ENCODE measurements at places on chromosomes 4 and X.

DNA sequence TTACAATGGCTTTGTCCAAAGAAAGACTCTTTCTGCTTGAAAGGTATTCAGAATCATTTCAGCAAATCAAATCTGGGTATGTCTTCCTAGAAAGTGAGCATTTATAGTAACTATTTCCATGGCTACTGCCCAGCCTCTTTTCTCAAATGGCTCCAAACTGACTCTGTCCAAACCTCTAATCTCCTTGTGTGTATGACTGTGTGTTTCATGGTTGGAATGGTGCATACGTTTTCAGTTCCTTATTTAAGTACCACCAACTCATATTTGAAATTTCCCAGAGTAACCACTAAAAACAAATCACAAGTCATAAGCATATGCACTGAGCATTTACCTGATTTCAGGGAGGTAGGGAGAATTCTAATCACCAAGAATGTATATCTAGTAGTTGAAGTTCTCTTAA is 106.0 kb downstream of the TMEM144 start:
- DNase-seq: no peak

GRCh38 chrX:22203186-22203585 is 69.5 kb upstream of the CBLL2 start:
- no peak for DNase-seq

GRCh38 chr4:1855333-1856070 is 454 bp downstream of the LETM1 start:
- DNase-seq: peak; percentile 41

GRCh38 chr4:70992391-70992881 is 1.0 kb upstream of the DCK start:
- DNase-seq: no peak

- no peak for DNase-seq
Observed at GRCh38 chr4:83305187-83305586, 20.6 kb upstream of the COQ2 start.

DNA sequence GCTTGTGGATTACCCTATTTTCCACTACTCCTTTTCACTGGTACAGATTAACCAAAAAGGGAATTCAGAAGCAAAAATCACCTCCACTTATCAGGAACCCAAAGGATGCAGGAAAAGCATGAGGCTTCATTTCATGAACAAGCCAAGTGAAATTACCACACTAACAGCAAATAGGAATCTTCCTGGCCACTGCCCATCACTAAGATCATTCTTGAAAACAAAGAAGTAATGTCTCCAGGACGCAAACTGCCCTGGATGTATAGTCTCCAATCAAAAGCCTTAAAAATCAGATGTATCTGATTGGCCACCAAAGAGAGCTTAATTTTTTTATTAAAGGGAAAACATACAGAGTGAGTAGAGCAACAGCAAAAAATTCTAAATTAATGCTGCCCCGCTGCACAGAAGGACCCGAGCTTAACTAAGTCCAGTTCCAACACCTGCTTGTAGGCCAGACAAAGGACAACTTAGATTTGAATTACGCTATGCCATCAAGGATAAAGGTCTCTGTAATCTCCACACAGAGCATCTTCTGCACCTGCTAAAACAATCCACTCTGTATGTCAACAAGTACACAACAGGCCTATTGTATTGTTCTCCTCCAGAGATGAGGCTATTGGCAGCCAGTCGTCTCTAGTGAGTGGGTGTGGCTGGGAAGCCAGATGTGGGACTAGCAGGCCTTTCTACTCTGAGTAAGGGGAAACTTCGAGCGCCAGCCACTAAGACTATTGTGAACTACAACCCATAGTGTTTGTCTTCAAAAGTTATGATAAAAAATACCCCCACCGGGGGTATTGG is 12.4 kb downstream of the ZDHHC9 start:
- no peak for DNase-seq

- no peak for DNase-seq
Observed at GRCh38 chrX:153684467-153685155, 3.1 kb upstream of the SLC6A8 start.

GRCh38 chrX:9662148-9662547 is 103.5 kb downstream of the GPR143 start:
- DNase-seq: no peak

GRCh38 chr4:101958547-101958946 is 168.0 kb downstream of the BANK1 start:
- no peak for DNase-seq

DNA sequence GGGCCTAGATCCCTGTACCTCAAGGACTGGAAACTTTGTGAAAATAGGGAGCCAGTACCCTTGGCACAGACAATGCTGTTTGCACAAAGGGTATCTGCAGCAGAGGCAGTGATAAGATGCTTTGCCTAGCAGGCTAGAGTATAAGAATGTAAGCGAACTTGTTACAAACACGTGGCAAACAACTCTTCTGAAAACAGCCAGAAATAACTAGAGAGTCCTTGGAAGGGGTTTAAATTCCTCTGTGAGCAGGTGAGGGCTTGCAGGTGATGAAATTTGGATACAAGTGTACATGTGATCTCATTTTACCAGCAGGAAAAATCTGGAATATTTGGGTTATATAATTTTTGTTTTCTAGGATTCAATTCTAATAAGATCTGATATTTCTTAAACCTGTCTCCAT is 18.6 kb upstream of the ACSL4 start:
- no peak for DNase-seq

- DNase-seq: no peak
Observed at GRCh38 chr4:165504184-165504583, 125.4 kb downstream of the CPE start.

DNA sequence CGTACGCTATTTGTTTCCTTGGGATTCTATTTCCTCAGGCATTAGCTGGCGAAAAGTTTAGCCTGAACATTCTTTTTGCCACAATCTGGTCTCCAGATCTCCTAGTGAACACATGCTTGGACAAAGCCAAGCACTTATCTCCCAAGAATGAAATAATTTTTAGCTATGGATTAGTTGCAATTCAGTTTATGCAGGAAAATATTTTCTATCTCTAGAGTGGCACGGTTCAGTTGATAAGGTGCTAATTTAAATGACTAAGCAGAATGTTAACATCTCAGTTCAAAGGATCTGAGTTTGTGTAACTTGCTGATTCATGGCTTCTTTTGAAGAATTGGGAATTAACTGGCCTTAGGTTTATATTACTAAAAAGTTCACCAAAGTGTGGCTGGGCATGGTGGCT is 58.1 kb upstream of the JADE1 start:
- DNase-seq: no peak

GRCh38 chr4:38489011-38489861 is 174.8 kb upstream of the KLF3 start:
- DNase-seq: no peak

- DNase-seq: no peak
Observed at GRCh38 chr4:188892837-188893236, 753.6 kb downstream of the TRIML1 start.

DNA sequence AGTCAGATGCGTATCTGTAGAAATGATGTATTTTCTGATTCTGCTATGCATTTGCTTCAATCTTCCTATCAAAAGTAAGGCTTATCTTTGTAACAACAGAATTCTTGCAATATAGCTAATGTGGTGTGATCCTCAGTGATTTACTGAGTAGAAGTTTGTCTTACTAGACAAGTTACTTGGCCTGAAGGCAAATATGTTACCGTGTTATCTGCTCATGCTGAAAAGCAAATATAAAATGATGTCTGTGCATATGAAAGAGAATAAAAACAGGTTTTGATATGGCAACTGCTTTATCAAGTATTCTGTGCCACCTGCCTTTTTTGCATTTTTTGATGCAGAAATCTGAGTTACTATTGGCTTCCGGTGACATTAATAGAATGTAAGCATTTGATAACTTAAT is 92.6 kb downstream of the TIGD2 start:
- no peak for DNase-seq

GRCh38 chr4:186634591-186635128 is 79.3 kb upstream of the MTNR1A start:
- no peak for DNase-seq

- no peak for DNase-seq
Observed at GRCh38 chr4:17846266-17846665, 35.5 kb downstream of the NCAPG start.

GRCh38 chrX:129262912-129263311 is 260.4 kb downstream of the SMARCA1 start:
- no peak for DNase-seq

- DNase-seq: no peak
Observed at GRCh38 chrX:134741746-134742145, 83.5 kb upstream of the PLAC1 start.

DNA sequence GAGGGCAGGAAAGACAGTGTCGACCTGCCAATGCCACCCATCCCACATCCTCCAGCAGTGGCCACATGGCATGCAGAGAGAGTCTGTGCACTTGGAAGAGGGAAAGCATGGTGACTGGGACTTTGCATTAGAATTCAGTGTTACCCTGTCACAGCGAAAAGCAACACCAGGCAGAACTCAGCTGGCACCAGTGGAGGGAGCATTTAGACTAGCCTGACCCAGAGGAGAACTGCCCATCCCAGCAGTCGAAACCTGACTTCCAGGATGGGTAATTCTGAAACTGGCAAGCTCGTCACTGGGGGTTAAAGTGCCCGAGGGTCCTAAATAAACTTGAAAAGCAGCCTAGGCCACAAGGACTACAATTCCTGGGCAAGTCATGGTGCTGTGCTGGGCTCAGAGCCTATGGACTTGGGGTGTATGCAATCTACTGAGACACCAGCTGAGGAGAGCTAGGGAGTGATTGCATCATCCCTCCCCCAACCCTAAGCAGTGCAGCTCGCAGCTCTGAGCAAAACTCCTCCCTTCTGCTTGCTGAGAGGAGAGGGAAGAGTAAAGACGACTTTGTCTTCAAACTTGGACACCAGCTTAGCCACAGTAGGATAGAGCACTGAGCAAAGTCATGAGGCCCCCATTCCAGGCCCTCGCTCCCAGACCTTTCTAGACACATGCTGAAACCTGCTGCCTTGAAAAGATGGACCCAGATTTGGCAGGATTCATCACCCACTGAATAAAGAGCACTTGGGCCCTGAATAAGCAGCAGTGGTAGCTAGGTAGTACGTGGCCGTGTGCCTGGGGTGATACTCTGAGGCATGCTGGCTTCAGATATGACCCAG is 68.8 kb downstream of the DDX60L start:
- no peak for DNase-seq

GRCh38 chr4:57318703-57319102 is 208.5 kb upstream of the IGFBP7 start:
- no peak for DNase-seq

- DNase-seq: no peak
Observed at GRCh38 chr4:145784036-145784435, 104.1 kb downstream of the C4orf51 start.
